ENCODE measurements at places on chromosomes 6 and 20.

DNA sequence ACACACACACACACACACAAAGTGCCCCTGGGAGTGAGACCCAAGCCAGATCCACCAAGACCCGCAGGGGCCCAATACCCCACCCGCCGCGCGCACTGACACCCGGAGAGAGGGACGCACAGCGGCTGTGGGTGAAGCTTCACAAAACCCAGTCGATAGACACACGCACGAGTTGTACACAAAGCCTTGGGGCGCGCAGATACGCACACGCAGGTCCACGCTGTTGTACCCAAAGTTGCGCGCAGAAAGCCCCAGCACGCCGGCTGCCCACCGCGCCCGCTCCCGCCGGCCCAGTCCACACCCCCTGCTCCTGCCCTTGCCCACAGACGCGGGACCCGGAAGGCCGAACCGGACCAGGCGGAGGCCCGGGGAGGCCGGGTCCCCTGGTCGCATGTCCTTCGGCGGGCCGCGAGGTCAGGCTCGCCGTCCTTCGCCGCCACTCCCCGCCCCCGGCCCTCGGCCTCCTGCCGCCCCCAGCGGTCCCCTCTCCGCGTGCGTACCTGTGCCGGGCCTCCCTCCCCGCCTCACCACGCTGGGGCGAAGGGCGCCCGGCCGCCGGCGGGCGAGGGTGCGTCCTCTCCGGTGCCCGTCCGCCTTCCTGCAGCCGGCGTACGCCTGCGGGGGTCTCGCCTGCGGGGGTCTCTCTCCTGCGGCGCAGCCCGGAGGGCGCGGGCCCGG lies at the start of gene TMEM74B:
TMEM74B (minus strand) TSS at position 344 of the 678 bp plus-strand sequence. CDS start 1,180 bp downstream, outside the sequence.
- no peak for DNase-seq

GRCh38 chr6:53411451-53411850 lies 62.7 kb upstream of the ELOVL5 start:
- DNase-seq = no peak

GRCh38 chr6:2447931-2448330 lies 202.5 kb upstream of the GMDS start:
- no peak for DNase-seq

- no peak for DNase-seq
Measured at GRCh38 chr20:63172726-63173125, 43.2 kb downstream of the YTHDF1 start.

- DNase-seq = no peak
Measured at GRCh38 chr20:35049776-35050352, 42.7 kb downstream of the TRPC4AP start.

GRCh38 chr6:152575621-152576150 lies 61.5 kb downstream of the SYNE1 start:
- DNase-seq = no peak

DNA sequence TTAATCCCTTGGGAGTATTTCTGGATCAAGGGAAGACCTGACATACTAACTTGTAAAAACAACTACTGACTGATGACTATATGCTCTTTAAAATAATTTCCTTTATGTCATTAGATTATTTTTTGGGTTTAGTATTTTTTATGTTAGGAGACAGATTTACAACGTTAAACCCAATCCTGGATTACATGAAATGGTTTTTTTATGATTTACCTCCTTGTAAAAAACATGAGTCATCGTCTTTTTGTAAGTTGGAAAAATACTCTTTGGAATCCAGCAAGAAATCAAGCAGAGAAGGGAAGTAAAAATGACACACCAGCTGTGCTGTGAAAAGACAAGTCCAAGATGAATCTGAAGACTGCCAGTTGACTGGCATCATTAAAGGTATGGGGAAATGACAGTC lies 6.7 kb downstream of the STK4 start:
- no peak for DNase-seq

DNA sequence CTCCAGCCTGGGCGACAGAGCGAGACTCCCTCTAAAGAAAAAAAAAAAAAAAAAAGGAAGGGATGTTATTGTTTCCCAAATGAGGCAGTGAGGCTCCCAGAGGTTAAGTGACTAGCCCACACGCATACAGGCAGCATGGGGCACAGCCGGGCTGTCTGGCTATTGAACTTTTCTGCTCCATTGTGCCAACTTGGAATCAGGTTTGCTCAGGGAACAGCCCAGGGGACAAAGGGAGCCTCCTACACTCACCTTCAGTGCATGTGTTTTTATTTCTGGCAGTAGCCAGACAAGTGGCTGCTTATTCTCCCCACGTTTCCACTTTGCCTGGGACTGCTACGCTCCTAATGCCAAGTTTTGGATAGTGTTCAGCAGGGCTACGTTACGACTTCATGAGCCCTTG lies 10.7 kb downstream of the ETV7 start:
- DNase-seq = no peak

DNA sequence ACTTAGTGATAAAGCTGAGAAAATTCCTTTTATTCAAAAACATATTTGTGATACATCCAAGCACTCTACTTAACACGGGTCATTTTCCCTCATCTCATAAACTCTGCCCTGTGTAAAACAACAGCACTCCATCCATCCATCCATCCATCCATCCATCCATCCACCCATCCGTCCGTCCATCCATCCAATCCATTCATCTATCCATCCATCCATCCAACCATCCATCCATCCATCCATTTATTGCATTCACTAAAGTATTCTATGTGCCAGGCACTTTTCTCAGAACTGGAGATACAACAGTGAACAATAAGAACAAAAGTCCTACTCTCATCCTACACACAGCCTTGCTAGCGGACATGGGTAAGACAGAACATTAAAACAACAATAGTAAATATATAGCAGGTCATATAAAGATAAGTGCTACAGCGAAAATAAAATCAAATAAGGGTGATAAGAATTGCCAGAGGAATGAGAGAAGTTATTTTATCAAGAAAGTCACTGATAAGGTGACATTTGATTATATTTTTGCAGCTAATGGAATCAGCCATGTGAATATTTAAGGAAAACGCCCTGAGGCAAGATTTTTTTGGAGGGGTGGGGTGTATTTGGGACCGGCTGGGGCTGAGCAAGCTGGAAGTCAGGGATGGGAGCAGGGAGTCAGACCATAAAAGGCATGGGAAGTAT lies 78.2 kb downstream of the ADAT2 start:
- DNase-seq = no peak

DNA sequence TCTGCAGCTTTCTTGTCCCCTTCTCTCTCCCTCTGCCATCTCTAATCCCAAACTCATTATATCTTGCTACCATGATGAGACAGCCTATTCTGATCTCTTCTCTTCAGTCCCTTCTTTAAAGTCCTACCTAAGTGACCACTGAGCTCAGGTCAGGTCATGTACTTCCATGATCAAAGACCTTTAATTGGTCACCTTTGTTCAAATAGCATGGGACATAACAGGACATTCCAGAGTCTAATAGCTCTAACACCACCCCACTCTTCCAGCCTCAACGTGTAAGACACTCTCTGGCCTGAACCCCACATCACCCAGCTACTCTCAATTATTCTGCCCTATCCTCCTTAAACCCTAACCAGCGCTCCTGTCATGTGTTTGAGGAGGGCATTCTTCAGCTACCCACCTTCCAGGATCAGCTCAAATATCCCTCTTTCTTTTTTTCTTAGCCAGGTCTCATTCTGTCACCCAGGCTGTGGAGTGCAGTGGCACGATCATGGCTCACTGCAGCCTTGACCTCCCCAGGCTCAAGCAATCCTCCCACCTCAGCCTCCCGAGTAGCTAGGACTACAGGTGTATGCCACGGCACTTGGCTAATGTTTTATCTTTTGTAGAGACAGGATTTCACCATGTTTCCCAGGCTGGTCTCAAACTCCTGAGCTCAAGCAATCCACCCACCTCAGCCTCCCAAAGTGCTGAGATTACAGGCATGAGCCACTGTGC lies 2.1 kb upstream of the SMLR1 start:
- no peak for DNase-seq

Data from stimulated activated CD4-positive, alpha-beta T cell treated with anti-CD3 and anti-CD28 coated beads, Interleukin-15, amount 100 ng/mL, for 1 hour (primary cell).